ENCODE measurements at places on chromosomes 2 and 18.
A peak's percentile ranks its signal among the peaks of the same experiment; 100 is the strongest.

GRCh38 chr2:238667008-238667407 is 180.9 kb upstream of the TWIST2 start:
- no peak for DNase-seq

- no peak for DNase-seq
These were observed 72.7 kb downstream of the LAMA3 start for GRCh38 chr18:23761941-23762340.

GRCh38 chr2:67234440-67234839 is 162.7 kb upstream of the ETAA1 start:
- DNase-seq: peak; percentile 23

- no peak for DNase-seq
These were observed 633.8 kb upstream of the ZNF804A start for GRCh38 chr2:183964565-183964964.

DNA sequence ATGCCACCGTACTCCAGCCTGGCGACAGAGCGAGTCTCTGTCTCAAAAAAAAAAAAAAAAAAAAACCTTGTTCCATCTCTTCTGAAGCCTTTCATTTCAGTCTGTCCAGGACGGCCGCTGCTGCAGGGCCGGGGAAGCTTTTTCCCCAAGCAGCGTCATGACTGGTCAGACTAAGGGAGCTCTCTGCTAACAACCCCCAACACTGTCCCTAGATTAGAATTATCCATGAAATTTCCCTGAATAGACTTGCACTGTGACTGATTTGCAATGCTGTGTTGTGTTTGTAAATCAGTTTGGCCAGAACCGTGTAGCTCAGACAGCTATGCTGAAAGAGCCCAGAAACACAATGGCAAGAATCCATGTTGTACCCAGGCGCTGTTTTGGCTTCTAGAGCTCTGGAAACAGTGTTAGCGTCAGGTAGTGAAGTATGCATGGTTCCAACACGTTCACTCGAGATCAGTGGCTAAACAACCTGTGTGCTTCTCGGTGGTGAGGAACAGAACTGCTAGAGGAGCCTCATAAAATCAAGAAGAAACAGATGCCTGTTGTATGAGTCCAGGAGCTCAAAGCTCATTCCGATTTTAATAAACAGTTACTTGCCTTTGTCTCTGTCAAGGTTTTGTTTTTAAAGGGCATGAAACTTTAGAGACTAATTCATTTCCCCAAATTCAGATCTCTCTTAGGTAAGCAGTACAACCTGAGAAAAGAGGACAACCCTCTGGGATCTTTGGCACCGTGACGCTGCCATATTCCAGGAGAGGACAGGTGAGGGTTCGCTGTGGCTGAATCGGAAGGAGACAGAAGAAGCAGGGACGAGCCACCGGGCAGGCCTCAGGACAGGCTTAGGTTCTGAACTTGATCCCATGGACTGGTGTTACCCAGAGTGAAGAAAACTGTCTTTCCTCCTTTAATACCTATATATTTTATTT is 43.5 kb downstream of the GORASP2 start:
- DNase-seq: peak; percentile 37

- no peak for DNase-seq
These were observed 2.6 kb downstream of the TET3 start for GRCh38 chr2:73987109-73987947.

- no peak for DNase-seq
These were observed 907.6 kb downstream of the EPHA4 start for GRCh38 chr2:220664272-220665107.

DNA sequence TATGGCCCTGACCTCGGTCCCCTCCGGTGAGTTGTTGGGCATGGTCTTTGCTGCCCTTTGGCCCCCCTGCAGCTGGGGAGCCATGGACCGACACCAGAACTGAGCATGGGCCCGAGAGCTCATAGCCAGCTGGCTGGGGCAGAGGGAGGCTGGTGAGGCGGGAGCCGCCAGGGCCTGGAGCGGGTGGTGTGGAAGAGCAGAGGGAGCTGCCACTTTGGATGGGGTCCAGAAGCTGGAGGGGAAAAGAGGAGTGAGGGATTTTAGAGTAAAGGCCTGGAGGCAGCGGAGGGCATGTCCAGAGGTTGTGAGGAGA is 16.5 kb upstream of the CNNM3 start:
- DNase-seq: no peak

DNA sequence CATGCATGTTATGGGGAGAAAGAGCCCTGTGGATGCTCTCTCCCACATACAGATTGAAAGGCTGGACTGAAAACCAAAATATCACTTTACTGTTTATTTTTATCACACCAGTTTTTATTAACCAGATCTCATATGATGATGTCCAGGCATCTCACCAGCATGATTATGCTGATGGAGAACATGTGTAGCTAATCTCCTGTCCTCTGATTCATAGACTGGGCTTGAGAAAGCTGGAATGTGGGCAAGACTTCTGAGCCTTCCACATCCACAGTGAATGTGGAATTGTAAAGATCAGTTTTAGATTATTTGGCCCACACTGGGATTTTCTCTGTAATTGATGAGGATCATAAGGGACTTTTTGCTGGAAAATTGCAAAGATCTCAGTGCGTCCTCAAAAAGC is 137.9 kb downstream of the ICOS start:
- DNase-seq: no peak

DNA sequence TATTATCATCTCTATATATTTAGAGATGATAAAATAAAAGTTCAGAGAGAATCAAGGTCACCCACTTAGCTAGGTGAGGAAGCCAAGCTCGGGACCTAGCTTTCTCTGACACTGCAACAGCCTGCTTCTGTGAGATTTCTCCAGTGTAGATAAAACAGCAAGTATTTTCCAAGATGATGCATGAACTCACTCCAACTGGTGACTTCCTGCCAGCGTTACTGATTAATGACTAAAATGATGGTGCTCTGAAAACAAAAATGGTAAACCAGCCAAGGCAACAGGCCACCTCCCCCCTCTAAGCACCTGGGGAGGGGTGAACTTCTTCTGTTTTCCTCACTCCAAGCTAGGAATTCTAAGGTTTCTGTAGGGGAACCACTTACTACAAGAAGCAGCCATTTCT is 510.2 kb upstream of the ID2 start:
- no peak for DNase-seq

DNA sequence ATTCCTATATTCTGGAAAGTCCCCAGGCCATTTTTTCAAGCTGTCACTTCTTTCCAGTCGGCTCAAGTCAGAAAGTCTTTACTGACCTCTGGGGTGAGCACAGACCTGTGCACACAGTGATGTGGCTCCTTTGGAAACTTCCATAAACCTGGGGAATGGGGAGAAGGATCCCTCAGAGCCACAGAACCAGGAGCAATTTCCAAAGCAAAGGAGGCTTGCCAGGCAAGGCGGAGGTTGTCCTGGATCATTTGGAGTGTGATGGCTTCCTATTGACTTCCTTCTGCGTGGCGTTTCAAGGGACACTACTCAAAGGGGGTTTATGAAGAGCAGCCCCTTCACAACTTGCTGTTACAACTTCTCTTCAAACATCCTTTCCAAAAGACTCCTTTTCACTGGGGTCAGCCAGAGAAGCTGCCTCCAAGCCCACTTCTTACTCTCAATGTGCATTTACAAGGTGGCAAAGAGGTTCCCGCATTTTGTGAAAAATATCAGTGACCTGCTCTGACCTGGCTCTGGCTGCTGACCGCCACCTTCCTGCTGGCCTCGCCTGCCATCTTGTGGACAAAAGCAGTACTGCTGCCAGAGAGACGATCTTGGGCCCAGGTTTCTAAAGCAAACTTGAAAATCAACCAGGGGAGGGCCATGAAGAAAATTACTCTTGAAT is 18.2 kb upstream of the TMEM247 start:
- DNase-seq: peak; percentile 9

GRCh38 chr2:101267671-101268656 is 15.3 kb downstream of the CNOT11 start:
- no peak for DNase-seq

DNA sequence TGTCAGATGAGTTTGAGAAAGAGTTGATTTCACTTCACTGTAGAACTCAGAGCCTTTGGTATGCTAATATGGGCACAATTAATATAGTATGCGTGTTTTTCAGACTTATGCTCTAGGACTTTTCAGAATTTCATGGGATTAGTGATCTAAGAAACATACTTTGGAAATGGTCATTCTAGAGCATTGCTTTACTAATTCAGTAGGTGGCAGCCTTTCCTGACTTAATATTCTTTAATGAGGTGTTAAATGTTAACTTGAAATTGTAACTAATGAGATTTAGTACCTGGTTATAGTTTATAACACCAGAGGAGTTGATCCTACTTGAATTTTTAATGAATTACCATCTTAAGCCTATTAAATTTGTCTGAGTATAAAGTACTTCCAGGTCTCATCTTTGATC is 28.4 kb downstream of the ACTR2 start:
- DNase-seq: peak; percentile 5

GRCh38 chr2:60549928-60550177 is 3.6 kb downstream of the BCL11A start:
- no peak for DNase-seq

DNA sequence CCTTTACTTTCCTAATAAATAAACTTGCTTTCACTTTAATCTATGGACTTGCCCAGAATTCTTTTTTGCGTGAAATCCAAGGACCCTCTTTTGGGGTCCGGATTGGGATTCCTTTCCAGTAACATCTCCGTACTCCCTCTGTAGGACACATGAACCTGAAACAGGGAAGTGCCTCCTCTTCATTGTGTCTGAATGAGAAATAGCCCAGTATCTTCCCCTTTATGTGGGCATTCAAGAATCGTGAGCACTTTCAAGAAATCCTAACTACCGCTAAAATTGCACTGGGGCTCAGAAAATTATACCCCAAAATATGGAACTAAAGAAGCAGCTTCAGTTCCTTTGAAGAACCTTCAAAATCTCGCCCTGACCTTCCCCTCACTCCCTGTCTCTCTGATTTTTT is 7.8 kb upstream of the POMC start:
- no peak for DNase-seq

DNA sequence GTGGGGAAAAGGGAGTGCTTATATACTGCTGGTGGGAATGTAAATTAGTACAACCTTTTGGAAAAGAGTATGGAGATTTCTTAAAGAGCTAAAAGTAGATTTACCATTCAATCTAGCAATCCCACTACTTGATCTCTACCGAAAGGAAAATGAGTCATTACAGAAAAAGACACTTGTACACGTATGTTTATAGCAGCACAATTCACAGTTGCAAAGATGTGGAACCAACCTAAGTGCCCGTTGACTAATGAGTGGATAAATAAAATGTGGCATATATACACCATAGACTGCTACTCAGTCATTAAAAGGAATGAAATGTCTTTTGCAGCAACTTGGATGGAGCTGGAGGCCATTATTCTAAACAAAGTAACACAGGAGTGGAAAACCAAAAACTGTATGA is 29.5 kb downstream of the FLACC1 start:
- DNase-seq: no peak

GRCh38 chr2:158970241-158970751 is 1.9 kb downstream of the TANC1 start:
- peak; percentile 30 for DNase-seq

- DNase-seq: no peak
These were observed 198.4 kb downstream of the CMPK2 start for GRCh38 chr2:6667326-6667725.

DNA sequence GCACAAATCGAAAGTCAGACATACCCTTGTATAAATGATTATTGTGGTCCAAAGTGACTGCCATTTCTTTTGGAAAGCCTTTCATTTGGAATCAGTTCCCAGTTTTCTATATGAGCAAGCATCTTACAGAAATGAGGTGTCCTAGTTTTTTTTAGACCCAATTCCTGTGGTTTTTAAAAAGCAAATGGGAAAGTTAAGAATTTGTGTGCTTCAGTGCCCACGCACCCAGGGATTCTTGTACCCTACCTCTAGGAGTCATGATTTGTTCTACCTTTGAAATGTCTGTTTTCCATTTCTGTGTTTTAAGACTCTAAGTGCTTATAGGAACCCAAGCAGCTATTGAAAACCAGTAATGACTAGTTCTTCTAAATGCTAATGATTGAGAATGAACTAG is 218.1 kb downstream of the CAMKMT start:
- no peak for DNase-seq

- DNase-seq: no peak
These were observed 12.6 kb downstream of the GKN1 start for GRCh38 chr2:68987021-68987503.

- no peak for DNase-seq
These were observed 33.9 kb upstream of the BMP10 start for GRCh38 chr2:68905116-68905515.

DNA sequence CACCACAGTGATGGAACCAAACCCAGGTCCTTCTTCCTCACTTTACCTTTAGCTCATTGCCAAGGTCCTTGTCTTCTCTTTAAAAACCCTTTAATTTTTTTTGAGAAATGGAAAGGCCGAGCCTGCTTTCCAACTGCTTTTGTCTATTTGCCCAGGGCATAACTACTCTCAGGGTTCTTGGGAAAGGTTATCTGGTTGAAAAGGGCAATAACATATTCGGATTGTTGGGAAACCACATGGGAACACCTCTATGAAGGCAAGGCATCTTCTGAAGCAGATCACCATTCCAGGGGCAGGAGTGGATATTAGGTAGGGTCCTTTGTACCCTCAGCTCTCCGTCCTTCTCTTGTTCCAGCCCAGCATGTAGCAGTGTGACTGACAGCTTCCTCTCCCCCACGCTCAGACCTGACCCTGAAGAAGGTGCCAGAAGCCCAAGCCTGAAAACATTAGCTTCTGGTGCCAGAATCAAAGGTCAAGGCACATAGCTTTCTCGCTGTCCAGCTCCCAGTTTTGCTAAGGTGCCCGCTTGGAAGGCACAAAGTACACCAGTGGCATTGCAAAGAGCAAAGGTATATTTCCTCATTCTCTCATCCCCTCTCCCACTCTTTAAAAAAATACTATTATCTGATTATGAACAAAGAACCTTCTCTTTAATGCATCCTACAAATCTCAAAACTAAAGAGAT is 123.2 kb upstream of the LINC00305 start:
- DNase-seq: no peak

GRCh38 chr18:55856679-55857078 is 268.7 kb upstream of the TCF4 start:
- no peak for DNase-seq

DNA sequence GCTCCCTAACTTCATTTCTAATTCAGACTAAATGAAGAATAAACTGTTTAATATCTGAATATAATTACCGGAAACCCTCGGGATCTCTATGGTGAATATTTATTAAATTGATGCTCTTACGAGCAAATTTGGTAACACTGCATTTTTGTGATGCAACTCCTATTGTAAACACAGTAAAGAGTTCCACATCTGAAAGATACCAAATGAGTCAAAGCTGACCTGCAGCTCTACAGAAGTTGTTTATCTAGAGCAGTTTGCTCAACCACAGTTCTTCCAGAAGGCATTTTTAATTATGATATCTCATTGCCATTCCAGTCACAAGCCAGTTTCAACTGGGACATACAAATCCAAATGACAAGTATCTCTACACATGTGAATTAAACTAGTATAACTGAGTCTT is 129.7 kb downstream of the PKP4 start:
- no peak for DNase-seq

DNA sequence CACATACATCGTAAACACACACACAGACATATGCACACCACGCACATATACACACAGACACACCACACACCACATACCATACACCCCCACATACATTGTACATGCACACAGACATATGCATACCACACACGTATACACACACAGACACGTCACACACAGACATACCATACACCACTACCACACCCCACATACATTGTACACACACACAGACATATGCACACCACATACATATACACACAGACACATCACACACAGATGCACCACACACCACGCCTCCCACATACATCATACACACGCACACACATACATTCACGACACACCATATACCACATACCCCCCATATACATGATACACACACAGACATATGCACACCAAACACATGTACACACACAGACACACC is 58.4 kb downstream of the KIF5C start:
- no peak for DNase-seq
